ENCODE measurements at places on chromosomes 6 and 20. TPM values are rescaled to one million over a fixed set of nuclear protein-coding genes. Genes with fewer than 3 reads are reported as not detected.
A peak's percentile ranks its signal among the peaks of the same experiment; 100 is the strongest.

The RSPO4 gene
- total RNA-seq: 0.27 TPM

The SNX21 gene
- 24.4 TPM for total RNA-seq

The KHDC1L gene
- not detected for total RNA-seq

The GPX5 gene
- total RNA-seq: not detected

DNA sequence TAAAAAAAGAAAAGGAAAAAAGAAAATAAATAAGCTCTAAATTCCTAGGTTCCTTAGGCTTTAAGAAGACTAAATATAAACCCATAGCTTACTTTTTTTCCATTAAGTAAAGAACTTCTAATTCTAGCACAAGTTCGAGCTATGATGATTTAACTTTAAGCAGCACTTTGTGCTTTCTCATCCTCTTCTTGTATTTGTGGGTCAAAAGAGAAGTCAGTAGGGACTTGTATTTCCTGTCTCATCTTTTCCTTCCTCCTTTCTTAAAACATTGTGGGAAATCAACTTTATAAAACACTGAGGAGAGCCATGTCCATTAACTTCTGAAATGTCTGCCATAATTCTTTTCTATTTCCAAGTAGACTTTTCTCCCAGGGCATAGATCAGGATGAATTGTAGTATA is 637.7 kb upstream of the CITED2 start:
- no peak for DNase-seq

DNA sequence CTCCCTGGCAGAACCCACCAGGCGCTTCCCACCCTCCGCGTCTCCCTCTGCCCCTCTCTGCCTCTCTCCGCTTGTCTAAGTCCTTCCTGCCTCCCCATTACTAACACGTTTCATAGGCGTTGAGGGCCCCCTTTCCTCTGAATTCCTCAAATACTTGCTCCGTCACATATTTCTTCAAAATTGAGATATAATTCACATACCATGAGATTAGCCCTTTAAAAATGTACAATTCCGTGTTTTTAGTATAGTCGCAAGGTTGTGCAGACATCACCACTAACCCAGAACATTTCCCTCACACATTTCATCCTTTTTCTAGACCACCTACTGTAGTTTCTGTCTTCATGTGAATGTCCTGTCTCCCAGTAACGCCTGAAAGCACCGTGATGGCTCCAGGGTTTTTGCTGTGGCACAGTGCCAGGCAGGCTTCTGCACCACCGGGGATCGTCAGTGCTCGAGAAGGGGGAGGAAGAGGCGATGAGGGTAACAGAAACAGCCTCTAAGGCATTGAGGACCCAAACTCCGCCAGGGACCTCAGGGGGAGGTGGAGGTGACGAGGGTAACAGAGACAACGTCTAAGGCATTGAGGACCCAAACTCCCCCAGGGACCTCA is 141.9 kb upstream of the SNX9 start:
- no peak for DNase-seq

GRCh38 chr6:31299947-31300346 is 28.1 kb upstream of the HLA-C start:
- DNase-seq: no peak

GRCh38 chr20:63106765-63107448 is 100.1 kb upstream of the BHLHE23 start:
- no peak for DNase-seq

GRCh38 chr6:138509371-138509770 is 10.1 kb upstream of the NHSL1 start:
- peak; percentile 60 for DNase-seq

DNA sequence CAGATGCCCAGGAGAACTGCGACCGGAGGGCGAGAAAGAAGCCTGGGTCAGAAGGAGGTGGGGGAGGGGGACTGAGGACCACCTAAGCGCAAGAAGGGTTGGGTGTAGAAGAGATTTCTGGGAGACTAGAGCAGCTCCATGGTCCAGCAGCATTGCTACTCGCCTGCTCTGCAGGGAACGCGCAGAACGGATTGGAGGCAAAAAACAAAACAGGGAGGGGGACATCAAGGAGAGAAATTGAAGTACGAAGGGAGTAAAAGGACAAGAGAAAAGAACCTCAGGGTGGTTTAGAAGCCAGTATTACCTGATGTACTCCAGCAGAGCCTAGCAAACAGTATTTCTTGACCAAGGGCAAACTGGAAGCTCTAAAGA is 537 bp upstream of the GABBR1 start:
- DNase-seq: peak; percentile 76

GRCh38 chr20:40584130-40584809 is 104.8 kb downstream of the MAFB start:
- DNase-seq: no peak

- DNase-seq: no peak
These were observed 110.1 kb upstream of the HDAC2 start for GRCh38 chr6:114080891-114081510.

GRCh38 chr6:44253307-44254101 is 3.8 kb downstream of the SLC35B2 start:
- DNase-seq: no peak

- no peak for DNase-seq
These were observed 44.2 kb upstream of the ZMYND8 start for GRCh38 chr20:47400685-47401084.

GRCh38 chr6:89984926-89985750 is 90.9 kb downstream of the GJA10 start:
- DNase-seq: no peak

GRCh38 chr20:9514072-9514460 is 324 bp upstream of the LAMP5 start:
- DNase-seq: no peak

- DNase-seq: no peak
These were observed 94.0 kb downstream of the RNGTT start for GRCh38 chr6:88869263-88870020.

DNA sequence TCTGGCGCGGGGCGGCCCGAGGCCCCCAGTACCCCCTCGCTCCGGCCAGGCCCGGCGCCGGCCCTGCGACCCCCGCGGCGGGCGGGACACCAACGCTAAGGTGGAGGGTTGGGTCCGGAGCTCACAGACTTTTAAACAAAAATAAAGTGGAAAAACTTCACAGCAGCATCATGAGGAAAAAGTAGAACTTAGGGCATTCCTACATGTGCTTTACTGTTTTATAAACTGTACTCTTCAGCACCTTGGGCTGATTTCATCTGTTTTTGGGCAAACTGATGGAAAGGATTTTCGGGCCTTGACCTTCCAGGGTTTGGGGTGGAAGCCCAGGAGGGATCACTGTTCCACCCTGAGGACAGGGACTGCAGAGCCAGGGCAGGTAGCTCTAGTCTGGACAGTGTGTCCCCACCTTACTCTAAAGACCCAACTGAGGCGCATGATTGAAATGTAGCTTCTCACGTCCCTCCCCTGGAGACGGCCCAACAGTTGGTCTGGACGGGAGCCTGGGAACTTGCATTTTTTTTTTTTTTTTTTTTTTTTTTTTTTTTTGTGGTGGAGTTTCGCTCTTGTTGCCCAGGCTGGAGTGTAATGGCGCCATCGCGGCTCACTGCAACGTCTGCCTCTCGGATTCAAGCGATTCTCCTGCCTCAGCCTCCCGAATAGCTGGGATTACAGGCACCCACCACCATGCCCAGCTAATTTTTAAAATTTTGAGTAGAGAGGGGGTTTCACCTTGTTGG is 740 bp downstream of the NELFCD start:
- DNase-seq: no peak

DNA sequence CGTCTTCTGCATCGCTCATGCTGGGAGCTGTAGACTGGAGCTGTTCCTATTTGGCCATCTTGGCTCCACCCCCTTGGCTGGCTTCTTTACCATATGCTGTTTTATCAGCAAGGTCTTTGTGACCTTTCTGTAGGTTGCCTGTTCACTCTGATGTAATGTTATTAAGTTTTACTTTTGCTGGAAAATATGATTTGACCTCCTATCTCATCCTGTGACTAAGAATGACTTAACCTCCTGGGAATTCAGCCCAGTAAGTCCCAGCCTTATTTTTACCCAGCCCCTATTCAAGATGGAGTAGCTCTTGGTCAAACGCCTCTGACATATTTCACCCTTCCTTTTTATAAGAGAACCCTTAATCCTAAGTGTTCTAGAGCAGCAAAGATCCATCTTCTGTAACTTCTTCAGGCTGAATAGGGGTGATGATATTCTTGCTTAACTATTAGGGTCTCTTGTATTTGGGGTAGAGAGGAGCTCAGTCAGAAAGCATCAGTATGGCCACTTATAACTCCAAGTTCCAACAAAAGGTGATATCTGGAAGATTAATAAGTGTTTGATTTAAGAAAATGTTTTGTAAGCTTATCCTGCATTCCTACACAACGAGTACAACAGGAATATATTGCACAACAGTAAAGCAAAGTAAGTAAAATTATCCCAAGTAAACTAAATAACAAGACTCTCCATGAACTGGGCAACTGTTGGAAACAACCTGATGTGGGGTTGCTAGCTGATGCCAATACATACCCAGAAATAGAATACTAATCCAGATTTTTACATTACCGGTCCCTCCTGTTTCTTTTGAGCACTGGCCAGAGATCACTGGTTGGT is 23.1 kb upstream of the HMGN3 start:
- DNase-seq: no peak

GRCh38 chr6:42124223-42124836 is 18.1 kb downstream of the C6orf132 start:
- DNase-seq: no peak

Measured in cerebellum (tissue), 4 donors.